GM23248 (cell line): ENCODE measurements at places on chromosomes 3 and 15.
A peak's percentile ranks its signal among the peaks of the same experiment; 100 is the strongest.

DNA sequence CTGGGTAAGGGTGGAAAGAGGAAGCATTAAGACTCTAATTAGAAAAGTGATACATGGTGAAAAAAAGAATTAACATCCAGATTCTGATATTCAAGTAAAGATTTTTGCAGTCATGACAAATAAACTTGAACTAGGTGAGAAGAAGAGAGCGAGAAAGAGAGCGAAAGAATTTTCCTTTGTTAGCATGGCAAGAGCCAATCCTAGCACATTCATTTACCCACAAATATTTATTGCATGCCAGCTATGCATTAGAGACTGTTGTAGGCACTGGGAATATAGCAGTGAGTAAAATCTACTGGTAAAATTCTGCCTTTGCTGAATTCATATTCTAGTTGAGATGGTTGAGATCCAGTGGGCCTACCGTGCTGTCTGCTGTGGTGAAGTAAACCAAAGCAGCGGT, 177.9 kb upstream of the DPH6 start:
- DNase-seq, result no peak

DNA sequence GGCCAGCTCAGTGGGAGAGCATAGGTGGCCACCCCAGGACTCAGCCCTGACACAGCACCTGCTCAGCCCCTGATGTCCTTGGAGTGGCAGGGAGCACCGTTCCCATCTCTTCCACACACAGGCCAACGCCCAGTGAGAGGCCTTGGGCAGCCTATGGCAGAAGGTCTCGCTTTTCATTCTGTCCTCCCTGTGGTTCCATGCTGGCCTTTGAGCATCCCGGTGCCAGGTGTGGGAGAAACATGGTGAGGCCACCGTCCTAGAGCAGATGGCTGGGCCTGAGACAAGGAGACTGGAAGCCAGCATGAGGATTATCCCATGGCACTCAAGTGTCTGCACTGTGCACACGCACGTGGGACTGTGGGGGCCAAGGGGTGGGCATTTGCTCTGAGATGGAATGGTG, 25.1 kb downstream of the ADCY5 start:
- no peak for DNase-seq

DNA sequence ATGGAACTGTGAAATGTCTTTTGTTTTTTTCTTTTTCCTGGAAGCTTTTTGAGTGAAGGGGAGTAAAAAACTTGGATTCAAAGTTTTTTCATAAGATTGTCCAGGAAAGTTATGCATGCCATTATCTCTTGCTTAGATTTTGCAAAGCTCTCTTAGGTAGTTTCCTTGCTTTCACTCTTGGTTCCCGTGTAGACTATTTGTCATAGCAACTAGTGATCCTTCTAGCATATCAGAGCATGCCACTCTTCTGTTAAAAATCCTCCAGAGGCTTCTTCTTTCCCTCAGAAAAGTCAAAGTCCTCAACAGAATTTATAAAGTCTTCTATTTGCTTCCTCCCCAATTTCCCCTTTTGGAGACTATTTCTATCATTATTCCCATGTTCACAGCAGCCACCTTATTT, 21.1 kb downstream of the GTF2E1 start:
- no peak for DNase-seq

DNA sequence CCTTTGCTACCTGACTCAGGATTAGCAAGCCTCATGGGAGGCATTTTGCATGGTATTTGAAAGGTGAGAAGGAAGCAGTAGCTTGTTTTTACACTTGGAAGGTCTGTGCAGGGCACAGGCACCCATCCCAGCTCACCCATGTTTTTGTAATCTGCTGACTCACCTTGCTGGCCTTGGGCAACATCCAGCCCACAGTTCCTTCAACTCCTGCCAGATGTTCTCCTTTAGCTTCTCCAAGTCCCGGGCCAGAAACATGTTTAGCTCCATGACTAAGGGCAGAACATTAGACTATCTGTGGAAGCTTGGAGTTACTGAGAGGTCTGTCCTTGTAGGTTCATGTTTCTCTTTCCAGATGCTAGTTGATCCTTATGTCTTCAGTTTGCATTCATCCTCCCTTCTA, 12.4 kb upstream of the ZNF770 start:
- DNase-seq, result peak; percentile 94

DNA sequence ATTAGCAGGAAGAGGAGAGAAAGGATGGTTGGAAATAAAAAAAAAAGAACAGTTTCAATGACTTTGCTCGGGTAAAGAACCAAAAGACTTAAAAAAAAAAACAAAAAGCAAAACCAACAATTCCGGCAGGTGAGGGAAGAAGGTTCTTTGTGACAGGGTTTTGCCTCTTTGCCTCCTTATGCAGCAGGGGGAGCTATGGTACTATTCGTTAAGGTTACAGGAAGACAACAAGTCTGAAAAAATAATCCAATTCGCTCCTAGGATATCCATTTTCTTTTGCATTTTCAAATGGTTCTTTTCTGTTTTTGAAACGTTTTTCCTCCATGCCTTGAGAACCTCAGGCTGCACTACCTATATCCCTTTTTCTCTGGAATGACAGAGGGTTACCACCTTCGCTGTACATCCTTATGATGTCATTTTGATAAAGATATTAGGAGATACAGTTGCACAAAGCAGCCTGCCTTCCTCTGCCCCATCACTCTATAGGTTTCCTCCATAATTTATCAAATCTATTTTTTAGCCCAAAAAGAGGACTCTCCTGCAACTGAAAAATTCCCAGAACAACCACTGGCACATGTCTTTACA, 55.0 kb downstream of the CFAP20DC start:
- DNase-seq, result peak; percentile 83

GRCh38 chr15:64441852-64442251, 18.5 kb upstream of the ZNF609 start:
- no peak for DNase-seq

DNA sequence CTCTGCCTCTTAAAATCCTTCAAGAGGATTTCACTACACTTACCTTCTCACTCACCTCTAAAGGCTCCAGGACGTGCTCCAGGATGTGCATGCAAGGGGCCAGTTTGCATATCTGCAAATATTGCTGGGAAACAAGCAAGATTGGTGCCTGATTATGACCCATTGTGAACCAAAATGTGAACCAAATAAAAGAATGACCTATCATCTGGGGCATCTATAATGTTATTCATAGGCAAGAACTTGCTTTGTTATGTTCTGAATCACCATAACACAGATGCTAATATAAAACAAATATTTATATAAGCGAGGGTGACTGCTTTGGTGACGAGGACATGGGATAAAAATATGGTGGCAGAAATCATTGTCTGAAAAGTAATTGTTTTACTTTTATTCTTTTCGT, 5.5 kb downstream of the IL12A start:
- peak; percentile 25 for DNase-seq

- no peak for DNase-seq
Observed at GRCh38 chr3:130712718-130713423, 33.8 kb downstream of the PIK3R4 start.

DNA sequence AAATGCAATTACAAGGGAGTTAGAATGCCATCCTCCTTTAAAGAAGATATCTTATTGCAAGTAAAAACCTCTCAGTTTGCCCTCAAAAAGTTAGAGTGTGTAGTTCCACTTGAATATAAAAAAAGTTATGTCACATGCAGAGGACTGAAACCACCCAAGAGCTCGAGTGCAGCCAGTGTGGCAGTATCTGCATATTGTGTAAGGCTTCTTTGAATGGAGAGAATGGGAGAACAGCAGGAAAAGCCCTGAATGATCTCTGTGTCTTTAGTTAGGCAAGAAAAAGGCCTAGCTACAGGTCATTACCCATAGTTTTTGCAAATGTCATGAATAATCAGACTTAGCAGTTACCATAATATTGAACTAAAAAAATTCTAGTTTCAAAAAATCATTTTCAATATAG, 13.9 kb upstream of the TEX9 start:
- DNase-seq, result no peak

- peak; percentile 97 for DNase-seq
Observed at GRCh38 chr3:48402281-48402732, 27.6 kb downstream of the PLXNB1 start.

DNA sequence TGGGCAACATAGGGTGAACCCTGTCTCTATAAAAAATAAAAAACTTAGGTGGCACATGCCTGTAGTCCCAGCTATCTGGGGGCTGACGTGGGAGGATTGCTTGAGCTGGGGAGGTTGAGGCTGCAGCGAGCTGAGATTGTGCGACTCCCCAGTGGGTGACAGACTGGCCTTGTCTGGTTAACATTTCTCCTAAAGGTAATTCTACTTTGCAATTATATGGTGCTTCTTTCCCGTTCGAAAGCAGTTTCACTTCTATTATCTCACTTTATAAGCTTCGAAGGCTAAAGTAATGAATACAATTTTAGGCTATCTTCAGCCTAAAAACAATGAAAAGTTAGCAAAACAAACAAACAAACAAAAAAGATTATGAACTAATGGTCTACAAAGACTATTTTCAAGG, 35.3 kb downstream of the COMMD2 start:
- DNase-seq, result no peak

- DNase-seq, result peak; percentile 19
Observed at GRCh38 chr15:51494411-51495314, 127.9 kb downstream of the DMXL2 start.

DNA sequence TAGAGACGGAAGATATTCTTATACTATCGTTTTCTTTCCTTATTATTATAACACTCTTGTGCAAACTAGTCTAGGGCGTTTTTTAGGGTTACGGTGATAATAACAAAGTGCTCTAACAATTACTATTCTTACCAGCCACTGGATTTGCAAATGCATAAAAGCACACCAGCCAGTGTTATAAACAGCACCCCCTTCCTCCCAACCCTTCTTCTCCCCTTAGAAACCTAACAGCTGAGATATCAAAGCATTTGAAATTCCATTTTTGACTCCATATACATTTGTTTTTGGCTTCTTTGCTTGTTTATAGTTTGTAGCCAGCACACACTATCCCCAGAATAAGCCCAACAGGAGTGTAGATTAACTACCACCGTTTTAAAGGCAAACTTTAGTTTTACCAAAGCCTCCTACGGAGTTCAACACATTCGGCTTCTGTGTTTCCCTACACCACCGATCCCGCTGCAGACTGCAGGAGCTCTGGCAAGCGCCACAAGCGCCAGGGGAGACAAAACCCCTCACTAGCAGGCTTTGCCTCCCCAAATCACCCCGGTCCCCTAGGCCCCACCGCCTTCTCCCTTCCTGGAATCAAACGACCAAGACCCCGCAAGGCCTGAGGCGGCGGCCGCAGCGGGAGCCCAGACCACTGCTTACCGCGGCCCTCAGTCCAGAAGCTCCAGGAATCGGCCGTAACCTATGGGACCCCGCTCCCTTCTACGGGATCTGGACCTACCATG, 461 bp downstream of the COPB2 start:
- peak; percentile 41 for DNase-seq

- peak; percentile 72 for DNase-seq
Observed at GRCh38 chr3:153162513-153163392, 727 bp downstream of the RAP2B start.

- peak; percentile 85 for DNase-seq
Observed at GRCh38 chr3:23712656-23713559, 92.8 kb upstream of the UBE2E1 start.

GRCh38 chr3:170517242-170517945, 68.5 kb downstream of the SLC7A14 start:
- peak; percentile 46 for DNase-seq

- DNase-seq, result no peak
Observed at GRCh38 chr15:40226736-40227135, 12.1 kb upstream of the PAK6 start.

GRCh38 chr3:139117136-139117675, 72.5 kb upstream of the PRR23C start:
- DNase-seq, result peak; percentile 78

DNA sequence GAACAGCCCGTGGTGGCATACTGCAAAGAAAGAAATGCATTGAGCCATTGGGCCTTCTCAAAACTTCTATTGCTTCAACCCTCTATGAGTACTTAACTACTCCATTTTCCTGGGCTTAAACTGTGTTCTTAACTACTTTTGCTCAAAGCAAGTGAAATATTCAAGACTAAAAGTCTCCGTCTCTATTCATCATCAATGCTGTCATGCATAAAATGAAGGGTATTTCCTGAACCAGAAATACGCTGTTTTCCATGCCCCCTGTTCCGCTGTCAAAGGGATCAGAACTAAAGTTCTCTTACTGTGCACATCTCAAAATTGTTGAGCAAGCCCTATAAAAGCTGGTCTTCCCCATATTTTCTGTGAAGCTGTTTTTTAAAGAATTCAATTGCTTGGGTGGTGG, 20.3 kb downstream of the SIAH2 start:
- DNase-seq, result no peak

DNA sequence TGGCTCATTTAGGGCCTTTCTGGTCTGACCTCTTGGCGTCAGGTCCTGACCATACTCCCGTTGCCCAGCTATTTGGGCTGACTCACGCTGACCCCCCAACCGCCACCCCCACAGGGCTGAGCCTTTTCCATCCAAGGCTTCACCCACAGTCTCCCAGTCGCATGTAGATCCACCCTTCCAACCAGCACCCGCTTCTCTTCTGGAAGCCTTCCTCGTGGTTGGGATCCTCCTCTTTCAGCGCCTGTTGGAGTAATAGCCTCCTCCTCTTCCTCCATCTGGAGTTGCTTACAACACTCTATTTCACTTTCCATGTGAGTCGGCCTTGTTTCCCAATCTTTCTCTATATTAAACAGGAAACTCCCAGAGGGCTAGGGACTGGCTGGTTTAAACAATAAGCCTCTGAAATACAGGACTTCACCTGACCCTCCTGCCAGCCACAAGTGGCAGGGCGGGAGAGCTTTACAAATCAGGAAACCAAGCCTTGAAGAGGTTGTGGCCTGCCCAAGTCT, 2.1 kb upstream of the ALAS1 start:
- peak; percentile 90 for DNase-seq

- DNase-seq, result peak; percentile 81
Observed at GRCh38 chr3:105868431-105868741, 426 bp downstream of the CBLB start.

GRCh38 chr15:72599855-72600464, 54.5 kb upstream of the GOLGA6B start:
- peak; percentile 65 for DNase-seq

DNA sequence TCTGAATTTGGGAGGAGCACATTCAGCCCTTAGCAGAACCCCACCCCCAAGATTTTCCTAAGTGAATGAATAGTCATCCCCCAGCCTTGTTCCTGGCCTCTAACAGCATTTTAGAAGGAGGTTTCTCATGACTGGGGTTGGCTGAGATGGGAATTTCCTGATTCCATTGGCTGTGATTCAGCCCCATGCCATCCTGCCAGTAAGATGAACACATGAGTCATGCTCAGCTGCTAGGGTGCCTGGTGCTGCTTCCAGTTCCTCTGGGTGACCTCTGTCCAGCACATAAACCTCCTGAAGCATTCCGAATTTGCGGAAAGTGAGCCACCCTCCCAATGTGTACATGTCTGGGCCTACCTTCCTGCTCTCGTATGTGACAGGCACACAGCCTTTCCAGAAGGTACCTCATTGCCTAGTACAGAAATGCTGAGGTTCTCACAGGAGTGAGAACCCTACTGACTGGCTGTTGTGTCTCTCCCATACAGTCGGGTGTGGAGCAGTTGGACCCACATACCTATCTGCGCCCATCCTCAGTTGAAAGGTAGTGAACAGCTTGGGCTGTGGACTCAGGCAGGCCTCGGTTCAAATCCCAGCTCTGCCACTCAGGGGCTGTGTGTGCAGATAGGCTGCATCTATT, 91.7 kb downstream of the APBA2 start:
- peak; percentile 94 for DNase-seq

DNA sequence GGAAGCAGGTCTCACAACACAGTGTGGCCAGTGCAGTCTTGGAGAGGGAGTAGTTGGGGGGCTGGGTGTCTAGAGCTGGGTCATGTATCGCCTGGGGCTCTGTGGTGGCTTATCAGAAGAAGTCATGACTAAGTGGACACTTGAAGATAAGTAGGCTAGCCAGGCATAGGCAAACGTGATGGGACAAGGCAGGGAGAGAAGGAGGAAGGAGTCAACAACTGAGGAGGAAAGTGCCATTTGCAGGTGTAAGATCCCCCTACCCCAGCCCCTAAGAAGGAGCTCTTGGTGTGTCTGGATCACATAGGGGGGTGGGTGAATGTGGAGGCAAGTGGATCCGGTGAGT, 352.3 kb downstream of the LRTM1 start:
- DNase-seq, result no peak
